ENCODE measurements at places on chromosomes 3 and 15.

DNA sequence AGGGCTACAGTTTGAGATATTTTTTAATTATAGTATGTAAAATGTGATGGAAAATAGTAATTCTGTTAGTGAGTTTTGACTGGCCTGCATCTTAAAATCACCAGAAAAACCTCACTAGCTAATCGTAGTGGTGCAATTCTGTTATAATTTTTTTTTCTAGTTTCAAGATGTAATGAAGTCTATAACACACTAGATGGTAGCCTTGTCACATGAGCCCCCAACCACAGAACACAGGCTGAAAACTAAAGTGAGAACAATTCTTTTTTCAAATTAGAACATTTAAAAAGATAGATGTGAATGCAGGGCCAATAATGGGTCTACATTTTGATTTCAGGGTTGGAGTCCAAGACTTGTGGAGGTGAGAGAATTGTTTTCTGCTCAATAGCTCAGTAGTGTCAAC is 83.3 kb upstream of the KCNH8 start:
- no peak for DNase-seq

GRCh38 chr3:9416139-9416780 is 18.8 kb downstream of the SETD5 start:
- DNase-seq: no peak

DNA sequence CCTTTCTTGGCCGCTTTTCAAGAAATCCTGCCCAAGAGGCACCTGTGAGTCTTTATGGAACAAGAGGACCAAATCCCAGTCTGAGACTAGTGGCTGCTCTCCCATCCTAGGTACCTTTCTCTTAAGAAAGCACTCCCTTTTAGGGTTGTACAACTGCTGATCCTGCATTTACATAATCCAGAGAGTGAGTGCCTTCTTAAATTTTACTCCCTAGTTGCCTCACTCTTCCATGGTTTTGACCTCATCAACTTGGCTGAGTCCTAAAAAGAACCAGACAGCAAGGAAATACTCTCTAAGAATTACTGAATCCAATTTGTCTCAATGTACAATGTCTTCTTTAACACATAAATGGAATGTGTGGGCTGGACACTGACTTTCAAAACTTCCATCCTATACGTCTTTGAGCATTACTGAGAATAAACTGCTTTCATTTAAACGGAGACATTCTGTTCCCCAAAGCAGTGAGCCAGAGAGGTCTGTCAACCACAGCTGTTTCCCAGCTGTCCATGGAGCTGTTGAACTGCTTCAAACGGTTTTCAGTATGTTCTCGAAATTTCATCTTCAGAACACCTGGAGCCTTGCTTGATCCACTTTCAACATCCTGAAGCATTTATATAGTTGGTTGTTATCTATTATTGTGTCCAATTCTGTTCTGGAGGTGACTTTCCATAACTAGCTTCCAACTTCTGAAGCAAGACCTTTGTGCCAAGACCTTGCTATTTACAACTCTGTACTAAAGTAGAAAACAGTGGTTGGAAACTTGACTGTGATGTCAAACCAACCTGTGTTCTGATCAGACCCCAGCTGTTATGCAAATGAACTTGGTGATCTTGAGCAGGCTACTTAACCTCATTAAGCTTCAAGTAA is 179.1 kb downstream of the SLC9A9 start:
- no peak for DNase-seq

- DNase-seq: no peak
These were observed 253.8 kb upstream of the IGF1R start for GRCh38 chr15:98394546-98394945.

- peak; percentile 76 for DNase-seq
These were observed 21.4 kb upstream of the CELF6 start for GRCh38 chr15:72341361-72341760.

DNA sequence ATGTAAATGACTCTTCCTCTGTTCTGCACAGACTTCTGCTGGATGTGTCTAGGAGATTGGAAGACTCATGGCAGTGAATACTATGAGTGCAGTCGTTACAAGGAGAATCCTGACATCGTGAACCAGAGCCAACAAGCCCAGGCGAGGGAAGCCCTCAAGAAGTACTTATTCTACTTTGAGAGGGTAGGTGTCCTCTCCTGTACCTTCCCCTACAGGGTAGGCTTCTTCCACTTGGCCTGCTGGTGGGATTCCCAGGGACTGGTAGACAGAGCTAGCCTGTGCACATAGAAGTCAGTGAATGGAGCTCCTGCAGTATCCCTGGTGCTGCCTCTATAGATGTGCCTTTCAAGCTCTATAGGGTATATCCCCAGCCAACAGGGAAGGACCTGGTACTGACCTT is 10.6 kb upstream of the P4HTM start:
- DNase-seq: no peak

DNA sequence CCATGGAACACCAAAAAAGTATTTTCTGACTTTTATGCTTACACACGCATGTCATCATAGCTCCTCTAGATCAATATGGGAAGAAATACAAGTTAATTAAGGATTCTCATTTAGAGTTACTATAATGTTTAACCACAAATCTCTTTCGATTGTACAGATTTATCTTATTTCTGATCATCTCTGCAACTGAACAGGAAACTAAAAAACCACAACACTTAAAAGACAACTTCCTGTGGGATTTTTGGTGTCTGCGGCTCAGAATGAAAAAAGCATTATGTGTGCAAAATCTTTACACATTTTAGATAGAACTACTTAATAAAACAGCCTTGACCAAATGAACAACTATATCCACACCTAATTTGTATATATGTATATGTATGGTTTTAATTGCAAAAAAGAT is 3.0 kb upstream of the TJP1 start:
- no peak for DNase-seq

GRCh38 chr3:8709801-8710507 is 23.6 kb upstream of the CAV3 start:
- DNase-seq: no peak

- no peak for DNase-seq
These were observed 510.2 kb upstream of the MDFIC2 start for GRCh38 chr3:70822669-70823068.

- DNase-seq: no peak
These were observed 12.9 kb downstream of the LRRC2 start for GRCh38 chr3:46553154-46553553.
